ENCODE measurements at places on chromosomes 13 and 19.

DNA sequence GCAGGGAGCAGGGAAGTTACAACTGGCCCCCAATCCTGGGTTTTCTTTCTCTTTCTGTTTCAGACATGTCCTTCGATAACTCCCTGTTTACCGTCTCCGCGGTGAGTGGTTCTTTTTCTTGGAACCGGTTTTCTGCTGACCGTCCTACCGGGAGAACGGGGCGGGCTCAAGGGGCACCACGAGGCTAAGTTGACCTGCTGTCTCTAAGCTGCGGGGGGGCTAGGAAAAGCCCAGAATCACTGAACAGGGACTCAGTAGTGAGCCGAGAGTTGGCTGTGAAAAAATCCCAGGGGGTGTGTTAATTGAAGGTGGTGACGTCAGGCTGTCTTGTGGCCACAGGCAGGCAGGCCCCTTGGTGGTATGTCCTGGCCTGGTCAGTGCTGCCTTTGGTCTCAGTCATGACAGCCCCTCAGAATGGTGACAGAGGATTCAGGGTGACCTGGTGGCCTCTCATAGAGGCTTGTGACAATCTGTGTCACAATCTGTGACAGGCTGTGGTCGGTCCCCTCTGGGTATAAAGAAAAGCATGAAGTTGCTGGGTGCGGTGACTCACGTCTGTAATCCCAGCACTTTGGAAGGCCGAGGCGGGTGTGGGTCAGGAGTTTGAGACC lies 8.1 kb upstream of the CARM1 start:
- H3K36me3 ChIP-seq = no peaks in the 10 kb centered on the region
- peak; percentile 29 for ATAC-seq
- no peaks in the 10 kb centered on the region for H3K27me3 ChIP-seq
- no peak overlapping the region for H3K4me3 ChIP-seq

- peak overlapping the region; percentile 89 for H3K27ac ChIP-seq
- no peaks in the 10 kb centered on the region for H3K27me3 ChIP-seq
- peaks cover 19% of the 10 kb centered on the region for H3K4me1 ChIP-seq
Observed at GRCh38 chr19:2602391-2603181, 99.9 kb downstream of the GNG7 start.

DNA sequence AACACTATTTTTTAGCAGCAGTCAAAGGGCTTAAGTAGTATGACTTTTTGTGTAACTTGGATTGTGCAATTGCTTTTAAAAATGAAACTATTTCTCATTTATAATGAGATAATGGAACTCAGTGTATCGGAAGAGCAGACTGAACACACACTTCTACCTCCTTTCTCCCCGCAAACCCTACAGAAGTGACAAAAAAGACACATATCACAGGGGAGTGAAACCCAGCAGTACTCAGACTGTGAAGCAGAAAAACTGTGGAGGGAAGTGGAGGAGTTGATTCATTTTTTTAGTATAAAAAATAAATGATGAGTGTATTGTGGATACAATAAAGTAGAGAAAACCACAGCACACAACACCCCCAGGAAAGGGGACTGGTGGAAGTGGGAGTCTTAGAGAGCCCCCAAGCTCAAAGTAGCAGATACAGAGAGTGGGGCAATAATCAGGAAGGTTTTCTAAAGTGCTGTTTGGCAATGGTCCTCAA lies 9.7 kb downstream of the LPAR6 start:
- ATAC-seq = peak; percentile 56
- H3K27me3 ChIP-seq = no peaks in the 10 kb centered on the region
- peak overlapping the region; percentile 16 for H3K4me3 ChIP-seq
- H3K4me1 ChIP-seq = peaks cover 60% of the 10 kb centered on the region

DNA sequence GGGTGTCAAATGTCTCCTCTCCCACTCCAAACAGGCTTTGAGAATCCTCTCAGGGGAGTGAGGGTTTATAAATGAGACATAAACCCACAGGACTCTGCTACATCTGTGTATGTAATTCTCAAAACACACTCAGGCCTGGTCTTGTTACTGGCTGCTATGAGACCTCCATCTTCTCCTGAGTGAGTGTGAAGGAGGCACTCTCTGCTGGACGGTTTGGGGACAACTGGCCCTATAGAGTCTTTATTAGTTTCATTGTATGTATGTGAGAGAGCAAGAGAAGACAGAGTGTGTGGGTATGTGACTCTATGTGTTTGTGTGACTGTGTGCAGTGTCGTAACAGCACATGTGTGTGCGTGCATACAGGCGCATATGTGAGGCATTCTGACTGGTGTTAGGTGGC lies 9.6 kb upstream of the CYP4F12 start:
- no peak overlapping the region for H3K27ac ChIP-seq
- no peaks in the 10 kb centered on the region for H3K4me1 ChIP-seq
- no peak for ATAC-seq
- no peak overlapping the region for H3K4me3 ChIP-seq
- no peaks in the 10 kb centered on the region for H3K36me3 ChIP-seq

- H3K36me3 ChIP-seq = no peaks in the 10 kb centered on the region
- no peaks in the 10 kb centered on the region for H3K27me3 ChIP-seq
- peaks cover 46% of the 10 kb centered on the region for H3K4me1 ChIP-seq
- H3K27ac ChIP-seq = peak within 1 kb of the TSS; percentile 86
- peak within 1 kb of the TSS; percentile 95 for H3K4me3 ChIP-seq
- ATAC-seq = peak; percentile 98
Observed at GRCh38 chr19:17555480-17555928, at the start of gene COLGALT1. Gene COLGALT1 (plus strand): TSS chr19:17555649. CDS start chr19:17555714, 65 bp downstream.

DNA sequence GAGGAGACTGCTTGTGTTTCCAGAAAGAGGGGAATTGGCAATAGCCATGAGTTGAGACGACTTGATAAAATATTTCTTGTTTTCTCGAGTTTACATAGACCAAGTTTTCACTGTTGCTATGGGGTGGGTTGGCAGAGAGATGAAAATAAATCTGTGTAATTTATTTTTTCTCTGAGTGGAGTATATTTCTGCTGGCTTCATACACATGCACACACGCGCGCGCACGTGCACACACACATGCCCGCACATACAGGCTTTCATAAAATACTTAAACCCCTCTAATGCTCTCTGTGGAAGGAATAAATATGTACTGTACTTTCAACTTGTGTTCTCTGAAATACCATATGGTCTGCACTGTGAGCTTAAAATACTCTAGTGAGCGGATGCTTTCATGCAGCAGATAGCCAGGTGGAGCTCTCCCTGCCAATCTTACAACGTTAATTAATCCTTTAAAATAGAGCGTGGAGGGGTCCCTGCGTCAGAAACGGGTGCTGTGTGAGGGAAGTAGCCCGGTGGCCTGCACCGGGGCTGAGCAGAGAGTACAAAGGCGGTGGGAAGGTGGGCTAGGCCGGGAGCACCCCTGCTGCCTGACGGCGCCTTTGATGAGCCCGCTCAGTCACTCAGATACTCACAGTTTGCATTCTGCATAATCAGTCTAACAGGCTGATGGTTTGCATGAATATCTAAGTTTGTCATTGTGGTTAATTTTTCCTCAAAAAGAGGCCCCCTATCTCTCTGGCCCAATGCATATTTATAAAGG lies 44.1 kb downstream of the CCNE1 start:
- ATAC-seq = no peak
- H3K4me1 ChIP-seq = no peaks in the 10 kb centered on the region
- no peaks in the 10 kb centered on the region for H3K36me3 ChIP-seq
- peaks cover 25% of the 10 kb centered on the region for H3K27me3 ChIP-seq
- H3K4me3 ChIP-seq = no peak overlapping the region
- no peak overlapping the region for H3K27ac ChIP-seq

- no peak overlapping the region for H3K27ac ChIP-seq
- no peaks in the 10 kb centered on the region for H3K27me3 ChIP-seq
- H3K4me3 ChIP-seq = no peak overlapping the region
- H3K4me1 ChIP-seq = no peaks in the 10 kb centered on the region
Observed at GRCh38 chr13:99391781-99392469, 84.7 kb upstream of the GPR183 start.

DNA sequence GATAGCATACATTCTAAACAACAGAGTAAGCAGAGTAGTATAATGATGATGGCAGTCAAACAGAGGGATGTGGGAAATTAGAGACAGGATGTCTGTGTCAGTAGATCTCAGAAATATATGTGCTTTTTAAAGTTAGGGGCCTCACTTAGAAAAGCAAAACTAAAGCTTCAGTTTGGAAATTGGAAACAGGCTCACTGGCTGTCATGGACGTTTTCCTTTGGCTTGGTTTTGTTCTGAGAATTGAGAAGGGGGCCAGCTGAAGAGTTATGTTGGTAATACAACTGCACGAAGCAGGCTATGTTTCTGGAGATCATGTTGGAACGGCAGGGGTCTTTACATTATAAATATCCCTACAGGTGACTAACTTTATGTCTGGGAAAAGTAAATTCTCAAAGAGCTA lies 261.3 kb downstream of the LMO7 start:
- H3K27ac ChIP-seq = no peak overlapping the region
- no peaks in the 10 kb centered on the region for H3K27me3 ChIP-seq
- no peak overlapping the region for H3K4me3 ChIP-seq
- H3K36me3 ChIP-seq = no peaks in the 10 kb centered on the region

- no peaks in the 10 kb centered on the region for H3K36me3 ChIP-seq
- no peak overlapping the region for H3K4me3 ChIP-seq
- no peak overlapping the region for H3K27ac ChIP-seq
- peaks cover 13% of the 10 kb centered on the region for H3K27me3 ChIP-seq
Observed at GRCh38 chr19:43320546-43320945, 32.9 kb upstream of the CD177 start.

- H3K4me3 ChIP-seq = no peak overlapping the region
- no peaks in the 10 kb centered on the region for H3K36me3 ChIP-seq
- no peak for ATAC-seq
- H3K27me3 ChIP-seq = no peaks in the 10 kb centered on the region
- no peaks in the 10 kb centered on the region for H3K4me1 ChIP-seq
Observed at GRCh38 chr13:80555796-80556678, 215.1 kb upstream of the SPRY2 start.

GRCh38 chr13:94784066-94784465 lies 71.7 kb upstream of the SOX21 start:
- H3K4me3 ChIP-seq = no peak overlapping the region
- no peaks in the 10 kb centered on the region for H3K27me3 ChIP-seq
- no peak overlapping the region for H3K27ac ChIP-seq

- H3K4me3 ChIP-seq = peak overlapping the region; percentile 64
- H3K4me1 ChIP-seq = peaks cover 66% of the 10 kb centered on the region
- ATAC-seq = no peak
- H3K27me3 ChIP-seq = no peaks in the 10 kb centered on the region
- H3K27ac ChIP-seq = peak overlapping the region; percentile 97
Observed at GRCh38 chr19:42270346-42271044, 1.4 kb downstream of the CIC start.

- no peak for ATAC-seq
- H3K4me1 ChIP-seq = peaks cover 20% of the 10 kb centered on the region
- no peaks in the 10 kb centered on the region for H3K27me3 ChIP-seq
- H3K36me3 ChIP-seq = no peaks in the 10 kb centered on the region
Observed at GRCh38 chr13:25281193-25281934, 5.9 kb downstream of the MTMR6 start.

DNA sequence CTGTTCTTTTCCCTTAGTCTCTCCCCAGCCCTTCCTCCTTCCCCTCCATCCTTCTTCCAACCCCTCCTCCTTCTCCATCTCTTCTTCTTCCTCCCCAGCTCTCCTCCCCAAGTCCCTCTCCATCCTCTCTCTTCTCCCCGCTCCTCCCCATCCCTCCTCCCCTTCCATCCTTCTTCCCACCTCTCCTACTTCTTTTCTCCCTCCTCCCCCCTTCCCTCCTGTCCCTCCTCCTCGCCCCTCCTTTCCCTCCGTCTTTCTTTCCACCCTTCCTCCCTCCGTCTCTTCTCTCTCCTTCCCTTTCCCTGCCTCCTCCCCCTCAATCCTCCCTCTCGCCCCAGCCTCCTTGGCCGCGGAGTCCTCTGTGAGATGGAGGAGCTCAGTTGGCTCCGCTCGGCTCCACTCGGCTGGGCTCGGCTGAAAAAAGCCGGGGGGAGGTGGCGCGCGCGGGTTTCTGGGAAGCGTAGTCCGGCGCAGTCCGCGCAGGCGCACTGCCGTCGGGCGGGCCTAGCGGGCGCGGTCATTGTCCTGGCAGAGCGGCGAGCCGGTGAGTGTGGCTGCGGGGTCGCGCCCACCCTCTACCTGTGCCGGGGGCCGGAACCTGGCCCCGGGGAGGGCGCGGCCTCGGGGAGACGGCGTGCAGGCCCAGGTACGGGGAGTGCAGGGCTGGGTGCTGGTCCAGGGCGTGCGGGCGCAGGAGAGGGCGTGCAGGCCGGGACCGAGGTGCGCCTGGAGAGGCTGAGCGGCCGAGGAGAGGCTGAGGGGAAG lies at the start of gene ZNF71:
ZNF71 (plus strand) TSS at position 520 of the 765 bp plus-strand sequence. CDS start 6,257 bp downstream, outside the sequence.
- no peaks in the 10 kb centered on the region for H3K27me3 ChIP-seq
- peaks cover 32% of the 10 kb centered on the region for H3K4me1 ChIP-seq
- H3K4me3 ChIP-seq = peak within 1 kb of the TSS; percentile 68
- H3K27ac ChIP-seq = peak within 1 kb of the TSS; percentile 77

DNA sequence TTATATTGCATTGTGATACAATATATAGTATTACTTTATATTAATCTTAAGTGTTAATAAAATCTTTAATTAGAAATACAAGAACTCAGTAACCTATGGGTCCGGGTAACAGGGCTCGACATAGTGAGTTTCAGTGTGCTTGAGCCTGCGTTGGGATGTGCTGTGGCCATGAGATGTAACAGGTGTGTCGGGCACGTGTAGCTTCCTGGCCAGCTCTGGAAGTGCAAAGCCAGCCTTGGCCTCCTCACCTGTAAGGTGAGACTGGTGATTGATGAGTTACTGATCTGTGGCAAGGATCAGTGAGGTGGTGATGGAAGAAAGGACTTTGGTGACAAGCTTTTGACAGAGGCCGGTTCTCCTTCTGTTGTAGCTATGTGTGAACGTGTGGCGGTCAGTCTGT lies 19.2 kb downstream of the ATP4B start:
- H3K4me1 ChIP-seq = no peaks in the 10 kb centered on the region
- no peaks in the 10 kb centered on the region for H3K27me3 ChIP-seq
- H3K4me3 ChIP-seq = no peak overlapping the region
- H3K36me3 ChIP-seq = no peaks in the 10 kb centered on the region
- H3K27ac ChIP-seq = no peak overlapping the region

DNA sequence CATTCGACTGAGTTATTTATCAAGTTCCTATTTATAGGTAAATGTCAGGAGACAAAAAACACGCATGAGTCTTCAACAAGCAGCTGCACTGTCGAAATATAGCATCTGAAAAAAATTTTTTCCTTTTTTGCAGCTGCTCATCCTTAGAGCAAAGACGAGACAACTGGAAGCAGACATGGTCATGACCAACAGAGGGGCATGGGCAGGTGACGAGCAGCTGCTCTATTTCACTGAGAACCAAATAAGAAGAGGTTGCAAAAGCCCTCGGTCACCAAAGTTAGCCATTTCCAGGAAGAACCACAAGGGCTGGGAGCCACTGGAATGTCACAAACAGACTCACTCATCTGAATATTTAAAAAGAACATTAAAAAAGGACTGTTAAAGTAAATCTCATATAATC lies 22.2 kb downstream of the SOHLH2 start:
- no peak overlapping the region for H3K4me3 ChIP-seq
- H3K27ac ChIP-seq = no peak overlapping the region
- H3K4me1 ChIP-seq = no peaks in the 10 kb centered on the region
- H3K36me3 ChIP-seq = no peaks in the 10 kb centered on the region
- H3K27me3 ChIP-seq = no peaks in the 10 kb centered on the region

GRCh38 chr19:18712981-18713380 lies 29.5 kb downstream of the CRTC1 start:
- no peak overlapping the region for H3K4me3 ChIP-seq
- no peak for ATAC-seq
- no peak overlapping the region for H3K27ac ChIP-seq
